ENCODE measurements at places on chromosomes 5 and 9.

- no peak for DNase-seq
Observed at GRCh38 chr5:11302663-11303062, 541.6 kb upstream of the DAP start.

DNA sequence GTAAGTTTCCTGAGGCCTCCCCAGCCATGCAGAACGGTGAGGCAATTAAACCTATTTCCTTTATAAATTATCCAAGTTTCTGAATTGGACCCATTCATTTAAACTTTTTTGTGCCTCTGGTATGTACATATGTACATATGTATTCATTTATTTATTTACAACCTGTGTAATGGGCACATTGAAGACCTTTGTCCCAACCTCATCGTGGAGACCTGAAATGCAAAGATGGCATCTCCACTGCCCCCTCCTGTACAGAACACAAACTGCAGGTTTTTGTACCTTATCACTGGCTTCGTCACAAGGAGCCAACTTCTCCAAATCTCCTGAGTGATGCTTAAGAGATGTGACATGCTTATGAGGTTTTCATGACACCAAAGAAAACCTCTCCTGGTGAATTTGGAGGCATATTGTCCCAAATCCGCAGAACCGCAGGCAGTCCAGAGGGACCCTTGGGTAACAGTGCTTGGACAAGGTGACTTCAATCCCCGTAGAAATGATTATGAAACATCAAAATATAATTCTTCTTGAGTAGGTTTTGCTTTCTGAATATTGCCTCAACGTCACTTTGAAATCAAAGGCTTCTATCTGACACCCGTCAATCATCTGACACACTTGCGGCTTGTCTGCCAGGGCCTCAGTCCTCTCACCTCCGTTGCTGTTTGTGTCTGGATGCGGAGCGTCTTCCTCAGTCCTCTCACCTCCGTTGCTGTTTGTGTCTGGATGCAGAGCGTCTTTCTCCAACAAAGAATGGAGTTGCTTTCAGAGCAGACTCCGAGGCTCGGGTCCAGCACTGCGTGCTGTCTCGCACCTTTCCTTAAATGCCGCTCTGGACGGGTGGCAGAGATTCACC is 135.0 kb upstream of the IRX4 start:
- DNase-seq, result no peak

GRCh38 chr5:176725521-176726280 is 78.4 kb downstream of the TSPAN17 start:
- no peak for DNase-seq

GRCh38 chr5:118310401-118310800 is 677.9 kb downstream of the DTWD2 start:
- no peak for DNase-seq

GRCh38 chr5:103454770-103455169 is 107.8 kb downstream of the NUDT12 start:
- no peak for DNase-seq

DNA sequence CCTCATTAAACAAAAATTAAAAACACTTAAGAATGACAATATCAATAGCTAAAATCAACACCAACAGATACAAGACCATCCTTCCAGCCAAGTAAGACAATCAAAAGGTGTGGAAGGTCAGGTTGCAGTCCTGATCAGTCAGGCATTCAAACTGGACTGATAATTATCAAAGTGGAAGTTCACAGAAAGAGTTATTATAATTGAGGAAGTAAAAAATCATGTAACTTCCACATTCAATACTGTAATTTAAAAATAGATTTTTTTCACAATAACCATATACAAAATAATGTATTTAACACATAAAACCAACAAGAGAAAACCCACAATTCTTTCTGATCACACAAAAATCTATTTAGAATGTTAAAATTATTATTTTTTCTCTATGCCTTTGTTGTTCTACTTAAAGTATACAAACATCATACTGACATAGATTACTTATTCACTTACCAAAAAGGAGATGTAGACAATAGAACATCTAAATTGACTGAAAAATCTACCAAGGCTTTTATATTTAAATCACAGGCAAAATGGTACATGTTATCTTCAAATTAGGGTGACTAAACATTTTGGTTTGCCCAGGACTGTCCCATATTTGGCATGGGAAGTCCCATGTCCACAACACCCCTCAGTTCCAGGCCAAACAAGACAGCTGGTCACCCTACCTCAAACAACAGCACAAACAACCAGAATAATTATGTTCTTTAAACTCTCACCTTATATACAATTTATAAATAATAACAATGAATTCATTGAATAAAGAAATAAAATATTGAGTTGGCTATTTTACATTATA is 142.5 kb upstream of the SLC24A2 start:
- no peak for DNase-seq

DNA sequence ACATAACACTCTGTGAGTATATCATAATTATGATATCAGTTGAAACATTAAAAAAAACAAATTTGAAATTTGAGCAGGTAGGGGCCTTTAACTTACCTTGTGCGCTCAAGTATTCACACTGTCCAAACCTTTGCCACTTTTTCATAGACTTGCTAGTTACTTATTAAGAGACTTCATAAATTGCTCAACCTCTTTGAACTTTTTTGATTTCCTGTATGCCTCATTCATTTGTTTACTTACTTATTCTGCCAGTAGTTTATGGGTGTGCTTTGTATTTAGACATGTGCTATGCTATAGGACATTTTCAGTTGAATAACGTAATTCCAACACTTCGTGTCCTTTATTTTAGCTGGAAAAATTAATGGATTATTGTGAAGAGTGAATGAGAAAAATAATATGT is 204.8 kb downstream of the HCN1 start:
- DNase-seq, result no peak

GRCh38 chr9:86962692-86963091 is 15.4 kb upstream of the GAS1 start:
- DNase-seq, result no peak

GRCh38 chr5:21834863-21835262 is 1018.3 kb downstream of the CDH12 start:
- DNase-seq, result no peak

GRCh38 chr9:82882748-82883147 is 180.2 kb downstream of the RASEF start:
- no peak for DNase-seq
